ENCODE measurements at places on chromosomes 7 and 10.

DNA sequence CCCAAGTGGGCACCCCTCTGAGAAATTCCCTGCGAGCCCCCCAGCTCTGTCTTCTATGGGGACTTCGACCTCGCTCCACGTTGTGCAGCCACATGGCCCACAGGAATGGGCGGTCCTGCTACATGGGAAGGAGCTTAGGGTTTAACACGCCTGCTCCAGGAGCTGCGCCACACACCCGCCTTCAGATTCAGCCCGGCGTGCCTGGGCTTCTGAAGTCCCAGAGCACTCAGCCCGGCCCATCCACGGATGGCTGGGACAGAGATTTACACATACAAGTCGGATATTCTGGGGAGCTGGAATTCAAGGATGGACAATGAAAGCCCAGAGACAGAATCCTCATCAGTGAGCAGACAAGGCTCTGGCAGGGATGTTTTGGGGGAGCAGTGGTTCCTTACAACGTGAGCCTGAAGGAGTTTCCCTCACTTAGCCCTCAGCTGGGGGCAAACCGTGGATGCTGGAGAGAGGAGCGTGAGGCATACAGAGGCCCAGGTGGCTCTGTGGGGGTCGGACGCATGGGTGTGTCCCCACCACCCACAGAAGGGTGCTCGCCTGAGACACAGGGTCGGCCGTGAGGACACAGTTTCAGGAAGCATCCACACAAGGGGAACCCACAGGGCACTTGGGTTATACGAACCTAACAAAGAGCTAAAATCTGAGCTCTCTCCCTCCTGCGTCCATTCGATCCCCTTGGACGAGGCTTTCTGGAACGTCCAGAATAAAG is 372.9 kb downstream of the DNAJB6 start:
- no peak for DNase-seq

DNA sequence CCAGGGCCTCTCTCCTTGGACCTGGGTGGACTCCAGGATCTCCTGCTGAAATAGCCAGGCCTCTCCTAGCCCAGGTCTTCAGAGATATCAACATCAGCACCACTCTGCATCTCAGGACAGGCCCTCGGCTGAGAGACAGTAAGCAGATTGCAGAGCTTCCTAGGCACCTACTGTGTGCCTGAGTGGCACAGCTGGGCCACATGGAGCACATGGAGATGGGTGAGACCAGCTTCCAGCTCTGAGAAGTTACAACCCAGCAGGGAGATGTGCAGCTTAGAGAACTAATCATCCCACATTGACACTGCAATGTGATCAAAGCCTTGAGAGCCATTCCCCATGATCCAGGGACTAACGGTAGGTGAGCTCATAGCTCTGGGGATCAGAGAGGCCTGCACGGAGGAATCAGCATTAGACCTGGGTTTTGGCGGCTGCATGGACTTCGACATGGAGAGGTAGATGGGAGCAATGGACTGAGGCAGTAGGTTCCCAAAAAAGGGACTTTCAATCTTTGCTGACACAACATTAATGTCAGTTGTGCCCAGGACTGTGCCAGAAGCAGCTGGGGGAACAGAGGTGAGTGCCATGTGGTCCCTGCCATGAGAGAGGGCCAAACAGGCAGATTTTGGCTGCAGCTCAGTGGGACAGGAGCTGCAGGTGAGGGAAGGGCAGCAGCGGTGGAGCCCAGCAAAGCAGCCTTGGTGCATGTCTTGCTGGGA is 76.0 kb upstream of the LEP start:
- no peak for DNase-seq

- DNase-seq: no peak
Measured at GRCh38 chr7:25313526-25313925, 85.2 kb upstream of the NPVF start.

- DNase-seq: no peak
Measured at GRCh38 chr10:21531164-21531563, 2.9 kb upstream of the MLLT10 start.

GRCh38 chr7:140667476-140667875 is 5.3 kb upstream of the ADCK2 start:
- no peak for DNase-seq
